ENCODE measurements at places on chromosomes 3 and 15. TPM values are rescaled to one million over a fixed set of nuclear protein-coding genes. Genes with fewer than 3 reads are reported as not detected.

- no peak for DNase-seq
These were observed 182.8 kb downstream of the THRB start for GRCh38 chr3:24311881-24312280.

- DNase-seq: no peak
These were observed 19.0 kb downstream of the CGNL1 start for GRCh38 chr15:57395292-57395691.

GRCh38 chr3:157360044-157360443 lies 76.6 kb upstream of the PTX3 start:
- no peak for DNase-seq

DNA sequence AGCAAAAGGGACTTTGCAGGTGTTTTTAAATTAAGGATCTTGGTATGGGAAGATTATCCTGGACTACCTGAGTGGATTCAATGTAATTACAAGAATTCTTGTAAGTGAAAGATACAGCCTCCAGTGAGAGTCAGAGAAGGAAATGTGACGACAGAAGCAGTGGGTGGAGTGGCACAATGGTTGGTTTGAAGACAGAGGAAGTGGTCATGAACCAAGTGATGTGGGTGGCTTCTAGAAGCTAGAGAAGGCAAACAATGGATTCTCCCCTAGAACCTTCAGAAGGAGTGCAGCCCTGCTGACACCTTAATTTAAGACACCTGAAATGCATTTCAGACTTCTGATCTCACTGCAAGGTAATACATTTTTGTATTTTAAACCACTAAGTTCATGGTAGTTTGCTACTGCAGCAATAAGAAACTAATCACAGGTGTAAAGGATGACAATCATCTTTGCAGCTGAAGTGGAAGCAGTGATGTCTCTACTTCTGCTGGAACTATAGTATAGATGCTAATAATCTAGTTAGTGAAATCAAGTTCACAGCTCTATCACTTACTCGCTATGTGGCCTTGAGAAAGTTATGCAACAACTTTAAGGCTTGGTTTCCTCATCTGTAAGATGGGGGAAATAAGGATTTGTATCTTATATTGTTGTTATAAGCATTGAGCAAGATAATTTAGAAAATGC lies 403.4 kb upstream of the SUCLG2 start:
- DNase-seq: no peak

GRCh38 chr15:46525984-46526725 lies 891.3 kb downstream of the SQOR start:
- no peak for DNase-seq

DNA sequence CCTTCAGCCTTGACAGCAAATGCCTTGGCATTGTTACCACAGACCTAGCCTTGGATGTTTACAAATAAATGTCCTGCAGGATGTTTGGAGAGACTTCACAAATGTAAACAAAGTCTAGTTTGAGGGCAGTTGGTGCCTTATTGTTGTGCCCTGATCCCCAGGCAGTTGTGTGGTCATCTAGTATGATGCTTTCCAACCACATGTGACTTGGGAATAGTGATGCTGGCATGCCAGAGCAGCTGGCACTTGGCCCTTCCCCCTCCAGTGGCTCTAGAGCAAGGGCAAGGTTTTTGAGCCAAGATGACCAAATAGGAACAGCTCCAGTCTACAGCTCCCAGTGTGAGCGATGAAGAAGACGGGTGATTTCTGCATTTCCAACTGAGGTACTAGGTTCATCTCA lies 258.2 kb downstream of the ADAMTS17 start:
- DNase-seq: no peak

- DNase-seq: no peak
These were observed 605.5 kb downstream of the FHIT start for GRCh38 chr3:60645801-60646200.

DNA sequence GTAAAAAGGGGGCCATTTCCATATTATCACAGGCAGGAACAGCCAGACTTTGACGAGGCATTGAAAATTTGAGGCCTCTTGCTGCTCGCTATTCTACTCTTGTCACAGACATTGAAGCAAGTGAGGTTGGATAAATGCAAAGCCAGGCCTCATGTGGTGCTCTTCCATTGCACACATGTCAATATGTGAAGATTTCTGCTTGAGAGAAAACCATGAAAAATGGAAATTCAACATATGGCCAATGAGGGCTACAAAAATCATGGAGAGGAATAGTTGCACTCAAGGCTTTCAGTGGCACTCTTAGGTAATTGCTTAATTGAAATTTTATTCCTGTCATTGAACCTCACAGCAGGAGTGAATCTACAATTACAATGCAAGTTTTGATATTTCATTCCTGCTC lies 185.6 kb upstream of the MBNL1 start:
- no peak for DNase-seq

DNA sequence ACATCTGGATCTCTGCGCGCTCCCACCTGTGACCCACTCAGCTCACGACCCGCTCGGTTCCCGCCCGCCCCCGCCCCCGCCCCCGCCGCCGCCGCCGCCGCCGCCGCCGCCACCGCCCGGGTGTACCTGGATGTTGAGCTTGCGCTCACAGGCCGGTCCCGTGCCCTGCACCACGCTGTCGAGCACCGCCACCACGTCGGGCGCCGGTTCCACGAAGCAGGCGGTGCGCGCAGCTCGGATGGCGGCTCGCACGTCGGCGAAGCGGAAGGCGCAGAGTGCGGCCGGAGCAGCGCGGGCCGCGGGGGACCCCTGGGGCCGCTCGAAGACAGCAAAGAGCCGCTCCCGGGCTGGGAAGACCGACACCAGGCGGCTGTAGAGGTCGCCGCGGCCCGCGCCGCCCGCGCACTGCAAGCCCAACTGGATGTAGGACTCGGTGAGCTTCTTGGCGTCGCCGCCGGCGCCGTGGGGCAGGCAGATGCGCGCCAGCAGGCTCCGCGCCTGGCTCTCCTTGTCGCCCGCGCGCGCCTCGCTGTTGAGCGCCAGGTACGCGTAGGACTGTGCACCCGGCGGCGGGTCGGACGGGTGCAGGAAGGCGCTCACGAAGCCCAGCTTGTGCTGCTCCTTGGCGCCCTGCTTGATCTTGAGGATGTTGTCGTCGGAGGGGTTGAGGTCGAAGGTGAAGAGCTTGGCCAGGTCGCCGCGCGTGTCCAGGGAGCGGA lies 1.1 kb downstream of the PLXND1 start:
- DNase-seq: no peak

DNA sequence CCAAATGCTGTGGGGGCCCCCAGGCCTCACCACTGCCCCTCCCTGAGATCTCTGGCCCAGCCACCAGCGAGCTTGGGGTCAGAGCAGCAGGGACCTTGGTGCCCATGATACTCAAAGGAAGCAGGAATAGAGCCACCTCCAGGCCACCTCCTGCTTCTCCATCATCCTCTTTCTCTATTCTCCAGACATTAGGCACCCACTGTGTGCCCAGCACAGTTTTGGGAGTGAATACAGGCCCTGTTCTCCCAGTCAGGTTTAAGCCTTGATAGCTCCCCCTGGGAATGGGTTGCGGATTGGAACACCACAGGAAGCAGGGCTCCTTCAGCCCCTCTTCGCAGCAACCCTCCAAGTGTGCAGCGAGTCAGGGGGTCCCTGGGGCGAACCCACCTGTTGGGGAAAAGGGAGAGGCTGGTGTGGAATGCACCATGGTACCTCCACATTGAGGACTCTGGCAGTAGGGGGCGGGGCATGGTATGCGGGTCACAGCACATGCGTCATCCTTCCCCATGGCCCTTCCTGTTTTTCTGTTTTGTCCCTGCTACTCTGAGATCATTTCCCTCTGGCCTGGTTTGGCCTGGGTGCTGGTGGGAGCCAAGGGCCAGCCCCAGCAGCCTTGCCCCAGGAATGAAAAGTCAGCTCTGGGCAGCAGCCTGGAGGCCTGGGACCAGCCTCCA lies 14.2 kb upstream of the SEMA3B start:
- no peak for DNase-seq

DNA sequence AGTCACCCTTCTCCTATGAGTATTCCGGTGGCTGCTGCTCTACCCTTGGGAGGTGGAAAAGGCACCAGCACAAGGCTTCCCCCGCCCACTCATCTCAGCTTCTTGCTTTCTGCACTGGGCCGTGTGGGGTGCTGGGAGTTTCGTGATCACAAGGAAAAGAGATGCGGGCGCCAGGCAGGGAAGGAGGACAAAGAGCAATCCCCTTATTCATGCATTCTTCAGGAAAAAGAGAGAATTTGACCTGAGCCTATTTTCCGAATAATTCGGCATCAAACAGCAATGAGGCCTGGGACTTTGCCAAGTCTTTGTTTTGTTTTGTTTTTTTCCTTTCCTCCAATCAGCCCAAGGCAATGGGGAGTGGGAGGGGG lies 102.2 kb upstream of the LPP start:
- peak; percentile 66 for DNase-seq

DNA sequence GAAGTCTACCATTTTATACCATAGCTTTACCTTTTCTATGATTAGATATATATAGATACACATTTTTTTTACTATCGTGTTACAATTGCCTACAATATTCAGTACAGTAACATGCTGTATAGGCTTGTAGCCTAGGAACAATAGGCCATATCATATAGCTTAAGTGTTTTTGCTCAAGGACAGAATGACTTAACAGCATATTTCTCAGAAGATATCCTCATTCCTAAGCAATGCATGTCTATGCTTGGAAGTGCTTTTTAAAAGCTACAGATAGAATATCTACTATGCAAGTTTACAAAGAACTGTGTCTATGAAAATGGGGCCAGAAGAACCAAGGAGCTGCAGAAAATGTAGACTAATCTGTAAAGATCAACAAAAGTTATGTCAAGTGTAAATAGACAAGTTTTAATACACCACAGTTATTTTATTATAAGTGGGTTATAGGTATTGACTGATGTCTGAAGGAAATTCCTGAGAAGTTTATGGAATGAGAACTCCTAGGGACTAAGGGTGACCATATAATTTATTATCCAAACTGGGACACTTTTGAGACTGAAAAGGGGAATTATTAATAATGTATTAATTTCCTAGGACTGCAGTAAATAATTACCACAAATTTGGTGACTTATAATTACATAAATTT lies 138.7 kb upstream of the TGFBR2 start:
- no peak for DNase-seq

- DNase-seq: no peak
These were observed 63.0 kb downstream of the SH3BP5 start for GRCh38 chr3:15269091-15269989.

- no peak for DNase-seq
These were observed 225.3 kb downstream of the XXYLT1 start for GRCh38 chr3:195045481-195046210.

DNA sequence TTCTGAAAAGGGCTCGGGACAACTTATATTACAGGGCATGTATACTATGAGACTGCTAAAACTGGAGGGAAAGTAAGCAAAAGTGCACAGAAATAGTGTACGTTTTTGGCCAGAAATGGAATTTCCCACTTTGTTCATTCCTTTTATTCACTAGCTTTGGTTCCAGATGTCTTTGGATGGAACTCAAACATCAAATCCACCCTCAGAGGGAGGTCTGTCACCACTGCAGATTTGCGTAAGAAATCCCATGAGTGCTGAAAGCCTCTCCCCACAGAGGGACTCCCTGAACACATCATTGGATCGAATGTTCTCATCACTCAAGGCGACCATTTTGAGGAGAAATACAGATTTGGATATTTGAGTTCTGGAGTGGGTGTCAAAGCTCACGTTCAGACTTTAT lies 71.6 kb downstream of the FEM1B start:
- no peak for DNase-seq

DNA sequence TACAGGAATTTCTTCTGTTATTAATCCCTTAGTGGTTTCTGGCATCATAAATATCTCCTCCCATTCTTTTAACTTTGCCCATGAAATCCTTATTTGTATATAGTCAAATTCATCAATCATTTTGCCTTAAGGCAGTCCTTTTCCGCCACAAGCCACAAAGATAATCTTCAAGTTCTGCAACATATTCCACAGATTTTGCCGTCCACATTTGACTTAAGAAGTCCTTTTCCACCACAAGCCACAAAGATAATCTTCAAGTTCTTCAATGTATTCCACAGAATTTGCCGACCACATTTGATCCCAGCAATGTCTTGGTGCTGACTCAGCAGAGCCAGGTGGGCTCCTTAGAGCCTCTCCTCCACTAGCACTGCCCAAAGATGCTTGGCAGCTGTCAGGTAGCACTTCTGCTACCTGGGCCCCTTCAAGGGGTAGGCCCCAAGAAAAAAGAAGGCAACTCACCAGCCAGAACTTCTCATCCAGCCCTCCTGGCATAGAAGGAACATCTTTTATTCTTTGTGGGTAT lies 35.0 kb downstream of the SEC22C start:
- no peak for DNase-seq

- DNase-seq: no peak
These were observed 3.9 kb downstream of the PRC1 start for GRCh38 chr15:90990446-90990845.

DNA sequence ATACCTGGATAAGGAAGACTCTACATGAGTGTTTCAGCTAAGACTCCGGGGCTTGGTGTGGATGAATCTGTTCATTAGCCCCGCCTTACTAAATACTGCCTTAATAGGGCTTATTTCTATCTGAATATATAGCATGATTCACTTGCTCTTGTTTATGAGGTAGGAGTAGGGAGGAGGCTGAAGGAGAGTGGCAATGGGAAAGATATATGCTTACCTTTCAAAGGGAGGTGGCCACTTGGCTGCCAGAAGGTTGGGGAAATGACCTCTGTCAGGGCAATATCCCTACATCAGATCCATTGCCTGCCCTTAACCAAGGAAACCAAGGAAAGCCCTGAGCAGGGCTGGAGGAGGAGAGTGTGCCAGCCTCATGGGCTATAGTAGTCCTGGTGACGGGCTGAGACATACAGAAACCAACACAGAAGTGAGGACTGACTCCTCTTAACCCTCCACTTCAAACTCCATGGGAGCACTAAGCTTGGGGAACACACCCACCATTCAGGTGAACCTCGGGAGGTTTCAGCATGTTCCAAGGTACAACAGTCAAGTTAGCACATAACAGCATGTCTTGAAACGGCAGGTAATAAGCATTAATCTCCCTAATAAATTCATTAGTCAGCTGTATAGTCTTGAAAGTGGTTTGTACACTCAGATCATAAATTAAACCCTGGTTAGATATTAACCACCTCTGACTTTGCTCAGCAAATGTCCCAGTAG lies 80.1 kb downstream of the EOMES start:
- peak; percentile 32 for DNase-seq

- peak; percentile 68 for DNase-seq
These were observed 82.4 kb upstream of the HERC1 start for GRCh38 chr15:63915873-63916771.

DNA sequence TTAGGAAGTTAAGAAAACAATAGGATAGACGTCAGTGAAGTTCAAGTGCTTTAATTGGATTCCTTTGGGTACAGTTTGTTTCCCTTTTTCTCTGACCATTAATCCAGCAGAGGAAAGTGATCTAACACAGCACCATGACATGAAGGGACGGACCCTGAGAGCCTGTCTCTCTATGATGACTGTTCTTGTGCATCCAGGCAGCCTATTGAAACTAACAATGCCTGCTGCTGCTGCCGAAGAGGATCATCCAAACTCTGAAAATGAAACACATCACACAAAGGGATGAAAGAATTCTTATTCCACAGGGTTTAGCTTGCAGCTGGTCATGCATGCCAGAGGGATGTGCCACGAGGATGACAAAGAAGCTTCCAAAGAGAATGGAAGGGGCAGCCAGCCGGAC lies 75.5 kb downstream of the ZBTB20 start:
- DNase-seq: peak; percentile 21

- DNase-seq: no peak
These were observed 180.2 kb upstream of the CBLB start for GRCh38 chr3:106048946-106049481.

Gene CTNNB1
- 550 TPM for polyA plus RNA-seq

Gene WDR72
- polyA plus RNA-seq: 82.4 TPM

Gene GLDN
- 0.28 TPM for polyA plus RNA-seq

Gene OR5K1
- not detected for polyA plus RNA-seq

Gene NFKBIZ
- polyA plus RNA-seq: 16.5 TPM

Gene HHATL
- polyA plus RNA-seq: 0.88 TPM

Gene PLSCR2
- 1.0 TPM for polyA plus RNA-seq

Gene CADPS
- 5.0 TPM for polyA plus RNA-seq

Gene PLSCR5
- polyA plus RNA-seq: not detected

Gene SI
- polyA plus RNA-seq: not detected

Gene AADACL2
- polyA plus RNA-seq: not detected
